ENCODE measurements at places on chromosomes 12 and 14. TPM values are rescaled to one million over a fixed set of nuclear protein-coding genes. Genes with fewer than 3 reads are reported as not detected.

GRCh38 chr14:51092965-51093364 lies 1.9 kb downstream of the TRIM9 start:
- DNase-seq: no peak

DNA sequence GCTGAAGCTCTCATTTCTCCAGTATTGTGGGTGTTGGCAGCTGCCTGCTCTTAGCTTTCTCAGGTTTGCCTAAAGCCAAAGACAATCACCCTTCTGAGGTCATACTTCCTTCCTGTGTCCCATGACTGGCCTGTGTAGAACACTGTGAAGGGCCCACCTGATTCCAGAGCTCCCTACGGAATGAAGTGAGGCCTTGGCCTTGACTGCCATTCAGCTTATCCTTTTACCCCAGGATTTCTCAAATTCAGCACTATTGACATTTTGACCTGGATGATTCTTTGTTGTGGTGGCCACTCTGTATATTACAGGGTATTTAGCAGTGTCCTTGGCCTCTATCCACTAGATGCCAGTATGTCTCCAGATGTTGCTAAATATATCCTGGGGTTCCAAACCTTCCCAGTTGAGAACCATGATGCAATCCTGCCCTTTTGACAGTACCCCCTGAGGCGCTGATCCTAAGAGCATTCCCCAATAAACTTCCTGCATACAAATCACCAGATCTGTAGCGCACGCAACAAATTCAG lies 112.3 kb upstream of the KRR1 start:
- DNase-seq: no peak

DNA sequence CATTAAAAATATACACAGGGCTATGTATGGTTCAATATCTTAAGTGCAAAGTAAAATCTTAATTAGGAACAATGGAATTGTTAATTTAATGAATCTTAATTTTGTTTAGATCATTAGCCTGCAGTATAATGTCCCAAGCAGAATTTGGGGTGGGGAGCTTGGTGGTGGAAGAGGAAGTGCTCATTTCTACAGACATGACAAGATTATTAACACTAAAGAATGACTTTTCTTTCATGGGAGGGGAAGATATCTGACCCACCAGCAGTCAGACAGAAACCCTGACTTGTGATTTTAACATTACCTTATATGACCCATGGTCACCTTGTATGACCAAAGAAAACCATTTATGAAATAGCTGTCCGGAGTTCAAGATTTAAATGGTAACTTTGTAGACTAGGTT lies 41.3 kb upstream of the HIF1A start:
- no peak for DNase-seq

DNA sequence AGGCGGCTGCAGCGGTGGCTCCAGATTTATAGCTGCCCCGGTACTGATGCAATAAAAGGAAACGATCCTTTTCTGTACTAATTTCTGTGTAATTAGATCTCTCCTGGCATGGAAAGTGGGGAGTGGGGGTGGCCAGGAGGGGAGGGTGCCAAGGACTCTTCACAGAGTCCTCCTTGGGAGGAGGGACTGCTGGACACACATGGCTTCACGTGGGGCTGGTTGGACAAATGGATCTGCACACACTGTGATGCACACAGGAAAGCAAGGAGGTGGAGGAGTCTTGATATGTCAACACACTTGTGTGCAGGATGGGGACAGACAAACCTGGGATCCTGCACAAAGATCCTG lies 23.8 kb upstream of the ATP5MC2 start:
- DNase-seq: no peak

GRCh38 chr14:74437496-74438053 lies 11.6 kb upstream of the SYNDIG1L start:
- no peak for DNase-seq

DNA sequence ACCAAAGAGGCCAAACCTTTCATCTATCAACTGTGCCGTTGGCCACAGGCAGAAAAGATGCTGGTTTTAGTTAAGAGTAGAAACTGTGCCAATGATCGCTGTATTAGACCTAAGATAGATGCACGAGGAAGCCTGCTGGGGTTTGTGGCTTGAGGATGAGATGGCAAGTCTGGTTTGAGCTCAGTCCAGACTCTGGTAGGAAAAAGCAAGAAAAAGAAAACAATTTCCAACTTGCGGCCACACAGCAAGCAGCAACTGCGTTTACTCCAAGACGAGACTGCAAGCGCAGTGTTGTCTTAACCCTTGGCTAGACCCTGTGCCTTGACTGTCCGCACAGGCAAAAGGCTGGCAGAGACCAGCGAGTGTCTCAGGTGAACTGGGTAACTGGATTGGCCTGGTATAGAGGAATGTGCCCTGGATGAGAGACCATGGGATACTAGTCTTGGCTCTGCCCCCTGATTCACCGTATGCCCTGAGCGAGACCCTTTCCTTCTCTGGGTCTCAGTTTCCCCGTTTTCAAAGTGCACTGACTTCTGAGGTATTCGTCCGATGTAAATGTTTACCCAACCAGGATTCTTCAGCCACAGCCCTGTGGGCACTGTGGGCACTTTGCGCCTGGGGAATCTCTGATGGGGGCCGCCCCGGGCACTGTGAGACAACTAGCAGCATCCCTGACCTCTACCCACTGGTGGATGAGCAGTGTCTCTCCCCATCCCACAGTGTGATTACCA lies 113.4 kb downstream of the DICER1 start:
- DNase-seq: no peak

DNA sequence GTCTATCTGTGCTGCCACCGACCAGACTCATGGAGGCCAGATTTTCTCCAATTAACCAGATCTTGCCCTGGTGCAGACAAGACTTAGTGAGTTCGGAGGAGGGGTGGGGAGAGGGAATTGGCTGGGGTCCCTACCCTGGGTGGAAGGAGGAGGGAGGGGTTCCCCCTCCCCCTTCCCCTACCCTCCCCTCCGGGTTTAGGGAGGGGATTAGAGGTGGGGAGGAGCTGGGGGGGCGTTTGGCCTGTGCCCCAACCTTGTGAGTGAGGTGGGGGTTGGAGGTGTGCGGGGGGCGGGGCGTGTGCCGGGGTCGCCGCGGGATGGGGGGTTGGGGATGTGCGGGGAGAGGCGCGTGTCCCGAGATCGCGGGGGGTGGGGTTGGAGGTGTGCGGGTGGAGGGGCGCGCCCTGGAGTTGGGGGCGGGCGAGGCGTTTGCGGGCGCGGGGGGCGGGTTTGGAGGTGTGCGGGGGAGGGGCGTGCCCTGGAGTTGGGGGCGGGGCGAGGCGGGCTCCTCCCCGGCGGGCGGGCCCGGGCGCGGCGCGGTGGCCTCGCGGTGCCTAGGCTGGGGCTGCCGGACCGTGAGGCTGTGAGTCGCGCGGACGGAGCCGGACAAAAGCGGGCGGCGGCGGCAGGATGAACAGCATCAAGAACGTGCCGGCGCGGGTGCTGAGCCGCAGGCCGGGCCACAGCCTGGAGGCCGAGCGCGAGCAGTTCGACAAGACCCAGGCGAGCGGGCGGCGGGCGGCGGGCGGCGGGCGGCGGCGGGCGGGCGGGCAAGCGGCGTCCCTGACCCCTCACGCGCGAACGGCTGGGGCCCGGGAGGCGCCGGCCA lies at the start of gene HIP1R:
Gene HIP1R (plus strand): TSS at position 537 of the 829 bp plus-strand sequence. CDS start 94 bp downstream, at position 631.
- DNase-seq: peak; percentile 74

DNA sequence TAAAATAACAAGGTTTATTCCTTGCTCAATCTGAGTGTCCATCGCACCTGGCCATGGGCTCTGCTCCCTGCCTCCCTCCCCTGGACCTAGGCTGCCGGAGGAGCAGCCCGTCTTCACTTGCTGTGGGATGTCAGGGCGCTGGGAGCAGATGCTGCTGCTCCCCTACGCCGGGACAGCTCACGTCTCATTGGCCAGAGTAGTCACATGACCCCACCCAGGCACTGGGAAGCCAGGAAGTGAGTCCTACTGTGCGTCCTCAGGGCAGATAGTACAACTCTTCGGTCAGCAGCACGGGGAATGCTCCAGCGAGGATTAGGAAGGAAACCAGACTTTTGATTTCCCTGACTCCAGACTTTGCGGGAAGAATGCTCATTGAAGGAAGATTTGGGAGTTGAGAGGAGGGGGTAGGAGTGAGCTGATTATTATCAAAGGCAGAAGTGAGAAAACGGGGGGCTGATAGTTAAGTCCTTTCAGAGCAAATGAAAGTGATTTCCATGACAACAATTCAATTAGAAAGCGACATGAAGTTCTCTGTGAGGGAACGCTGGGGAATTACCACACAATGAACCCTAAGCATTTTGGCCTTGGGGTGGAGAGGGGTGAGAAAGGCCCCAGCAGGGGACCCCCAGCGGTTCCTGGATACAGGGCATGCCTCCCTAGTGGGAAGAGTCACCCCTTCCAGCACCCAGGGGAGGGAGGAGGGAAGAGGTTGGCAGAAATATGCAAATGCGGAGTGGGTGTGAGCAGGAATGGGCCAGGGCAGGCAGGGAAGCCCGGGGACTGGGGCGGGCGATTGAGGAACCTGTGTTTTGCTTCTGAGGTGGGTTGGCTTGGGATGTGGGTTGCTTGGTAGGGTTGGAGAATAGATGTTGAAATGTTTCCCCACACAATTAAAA lies 215.5 kb downstream of the AACS start:
- no peak for DNase-seq

- DNase-seq: no peak
These were observed 23.4 kb upstream of the RAB35 start for GRCh38 chr12:120139958-120140357.

GRCh38 chr14:21852061-21852664 lies 178.5 kb upstream of the OR4E1 start:
- DNase-seq: peak; percentile 51

DNA sequence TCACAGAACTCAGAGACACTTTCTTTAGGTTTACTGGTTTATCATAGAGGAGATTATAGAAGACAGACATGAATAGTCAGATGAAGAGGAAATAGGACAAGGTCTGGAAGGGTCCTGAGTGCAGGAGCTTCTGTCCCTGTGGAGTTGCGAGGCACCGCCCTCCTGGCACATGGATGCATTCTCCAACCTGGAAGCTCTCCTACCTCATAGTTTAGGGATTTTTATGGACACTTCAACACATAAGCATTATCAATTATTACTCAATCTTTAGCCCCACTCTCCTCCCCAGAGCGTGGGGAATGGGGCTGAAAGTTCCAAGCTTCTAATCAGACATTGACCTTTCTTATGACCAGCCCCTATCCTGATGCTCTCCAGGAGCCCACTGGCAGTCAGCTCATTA lies 12.6 kb upstream of the KRT7 start:
- DNase-seq: no peak

DNA sequence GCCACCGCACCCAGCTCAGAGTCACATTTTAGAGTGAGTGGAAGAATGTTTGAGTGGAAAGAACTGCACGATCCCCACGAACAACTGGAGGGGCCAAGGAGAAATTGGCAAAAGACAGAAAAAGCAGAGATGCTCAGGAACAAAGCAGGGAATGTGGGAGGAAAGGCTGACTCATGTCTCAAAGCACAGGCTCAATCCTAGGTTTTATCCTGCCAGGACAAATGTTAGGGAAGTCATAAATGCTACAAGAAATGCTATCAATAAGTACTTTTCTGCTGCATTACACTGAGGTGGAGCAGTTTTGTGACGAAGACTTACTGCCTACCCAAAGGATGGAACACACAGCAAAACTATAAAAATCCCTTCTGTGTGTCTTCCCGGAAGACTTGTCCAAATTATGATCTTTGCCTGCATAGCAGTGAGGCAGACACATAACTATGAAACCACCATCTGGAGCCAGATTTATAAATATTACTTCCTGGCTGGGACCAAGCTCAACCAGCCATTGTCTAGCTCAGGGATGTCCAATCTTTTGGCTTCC lies 26.7 kb downstream of the NIN start:
- no peak for DNase-seq

GRCh38 chr12:96258104-96258961 lies 64.2 kb downstream of the ELK3 start:
- DNase-seq: peak; percentile 37

DNA sequence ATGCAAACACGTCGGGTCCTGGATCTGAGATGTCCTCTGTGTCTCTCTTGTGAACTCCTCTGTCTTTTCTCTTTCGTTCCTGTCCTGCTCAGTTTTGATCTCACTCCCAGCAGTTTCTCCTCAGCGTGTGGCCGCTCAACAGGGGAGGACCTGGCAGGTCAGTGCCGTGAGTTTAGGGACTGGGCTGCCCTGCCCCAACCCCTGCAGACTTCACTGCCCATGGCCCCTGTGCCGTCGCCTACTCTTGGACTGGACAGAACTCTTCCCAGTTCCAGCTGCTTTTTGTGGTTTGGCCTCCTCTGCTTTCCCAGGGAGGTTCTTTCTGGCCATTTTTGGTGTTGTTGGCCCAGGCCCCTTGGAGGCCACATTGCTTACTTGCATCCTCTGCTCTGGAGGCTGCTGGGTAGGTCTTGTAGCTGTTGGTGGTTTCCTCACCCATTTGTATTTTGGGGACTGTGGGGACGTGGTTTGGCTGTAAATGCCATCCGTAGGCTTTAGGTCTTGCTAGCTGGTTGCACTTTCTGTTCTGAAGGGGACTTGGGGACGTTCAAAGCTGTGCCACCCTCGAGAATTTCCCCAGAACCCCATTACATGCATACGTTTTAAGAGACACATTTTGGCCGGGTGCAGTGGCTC lies 20.0 kb upstream of the DNAH10 start:
- DNase-seq: no peak

DNA sequence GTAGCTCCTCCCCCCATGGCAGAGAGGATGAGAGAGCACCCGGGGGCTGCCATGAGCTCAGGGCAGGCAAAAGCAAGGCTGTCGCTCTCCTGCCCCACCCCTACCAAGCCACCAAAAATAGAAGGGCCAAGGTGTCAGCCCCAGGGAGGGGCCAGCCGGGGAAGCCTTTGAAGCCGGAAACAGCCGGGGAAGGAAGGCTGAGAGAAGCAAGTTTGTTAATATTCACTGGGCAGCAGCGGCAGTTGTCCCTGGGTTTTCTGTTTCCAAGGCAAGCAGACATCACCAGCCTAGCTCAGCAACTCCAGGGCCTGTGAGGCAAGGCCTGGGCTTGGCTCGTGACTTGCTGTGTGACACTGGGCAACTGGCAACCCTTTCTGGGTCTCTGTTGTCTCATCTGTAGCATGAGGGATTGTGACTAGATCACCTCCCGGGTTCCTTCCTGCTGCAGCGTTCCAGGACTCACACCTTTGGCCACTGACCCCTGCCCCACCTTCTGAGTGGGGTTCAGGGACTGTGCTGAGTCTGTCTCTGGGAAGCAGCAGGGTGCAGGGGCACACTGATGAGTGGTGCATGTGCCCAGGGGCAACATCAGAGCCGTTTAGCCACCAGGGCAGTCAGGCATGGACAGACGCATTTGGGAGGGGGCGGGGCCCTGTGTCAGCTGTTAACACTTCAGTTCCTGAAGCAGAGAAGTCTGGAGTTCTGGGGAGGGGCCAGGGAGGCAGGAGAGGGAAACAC lies 24.3 kb downstream of the SYNDIG1L start:
- DNase-seq: peak; percentile 38

DNA sequence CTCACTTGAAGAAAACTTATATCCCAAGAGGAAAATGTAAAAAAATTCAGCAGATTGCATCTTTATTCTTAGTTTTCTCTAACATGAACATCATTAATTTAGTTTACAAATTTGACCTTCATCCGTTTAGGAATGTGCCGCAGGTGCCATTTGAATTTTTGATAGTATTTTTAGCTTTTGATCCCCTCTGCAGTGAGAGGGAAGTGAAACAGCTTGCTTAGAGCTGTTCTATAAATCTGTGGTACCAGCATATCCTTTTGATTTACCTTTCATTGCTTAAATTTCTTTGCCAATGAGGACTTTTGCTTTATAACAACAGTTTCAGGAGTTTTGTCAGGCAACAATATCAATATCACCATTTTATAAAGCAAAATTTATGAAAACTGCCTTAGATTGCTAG lies 32.7 kb downstream of the DUSP6 start:
- DNase-seq: no peak

INHBE gene
- total RNA-seq: not detected

EML1 gene
- total RNA-seq: 14.2 TPM

FAIM2 gene
- total RNA-seq: 3.6 TPM

MTA1 gene
- 47.0 TPM for total RNA-seq

MMP19 gene
- total RNA-seq: 2.1 TPM

KRT78 gene
- not detected for total RNA-seq

KRT4 gene
- not detected for total RNA-seq

VDR gene
- total RNA-seq: 140 TPM

OR4N5 gene
- not detected for total RNA-seq
